ENCODE measurements at places on chromosomes 11 and 22.

DNA sequence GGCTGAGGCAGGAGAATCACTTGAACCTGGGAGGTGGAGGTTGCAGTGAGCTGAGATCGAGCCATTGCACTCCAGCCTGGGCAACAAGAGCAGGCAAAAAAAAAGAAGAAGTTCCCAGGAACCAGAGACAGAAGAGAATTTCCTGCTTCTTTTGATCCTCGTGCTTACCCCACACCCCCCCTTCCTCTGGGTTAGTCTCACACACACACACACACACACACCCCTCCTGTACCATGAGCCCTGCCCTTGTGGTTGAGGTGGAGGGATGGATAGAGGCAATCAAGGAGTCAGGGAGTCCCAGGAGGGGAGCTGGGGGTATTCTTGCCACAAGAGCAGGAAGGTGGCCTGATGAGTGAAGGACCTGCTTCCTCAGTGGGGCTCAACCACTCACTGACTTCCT, 4.1 kb upstream of the UBE2L6 start:
- DNase-seq = no peak

- DNase-seq = peak; percentile 73
Observed at GRCh38 chr22:36160499-36160942, at the start of gene APOL3. APOL3 (minus strand) TSS chr22:36160755; CDS start chr22:36149055, 11,700 bp downstream.

GRCh38 chr11:31875866-31876560, 64.9 kb upstream of the PAX6 start:
- DNase-seq = no peak

DNA sequence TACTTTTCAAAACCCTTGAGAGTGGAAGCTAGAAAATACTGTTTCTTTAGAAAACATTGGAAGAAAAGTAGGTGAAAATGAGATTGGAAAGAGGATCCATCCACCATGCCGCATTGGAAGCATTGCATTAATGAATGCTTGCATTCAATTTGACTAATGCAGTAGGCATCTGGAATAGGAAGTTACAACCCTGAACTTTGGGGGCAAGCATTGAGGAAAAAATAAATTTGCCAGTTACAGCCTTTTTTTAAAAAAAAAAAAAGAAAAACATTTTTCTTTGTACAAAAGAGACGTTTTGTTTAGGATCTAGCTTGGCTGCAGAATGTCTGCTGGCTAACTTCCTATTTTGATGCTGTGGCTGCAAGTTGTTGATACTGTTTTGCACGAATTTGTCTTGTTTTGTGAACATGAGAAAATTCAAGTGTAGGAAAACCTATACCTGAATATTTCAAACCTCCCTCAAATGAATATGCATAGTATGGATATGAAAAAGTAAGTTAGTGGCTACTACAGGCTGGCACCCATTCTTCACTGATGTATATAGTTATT, 28.1 kb downstream of the RTN3 start:
- DNase-seq = no peak

DNA sequence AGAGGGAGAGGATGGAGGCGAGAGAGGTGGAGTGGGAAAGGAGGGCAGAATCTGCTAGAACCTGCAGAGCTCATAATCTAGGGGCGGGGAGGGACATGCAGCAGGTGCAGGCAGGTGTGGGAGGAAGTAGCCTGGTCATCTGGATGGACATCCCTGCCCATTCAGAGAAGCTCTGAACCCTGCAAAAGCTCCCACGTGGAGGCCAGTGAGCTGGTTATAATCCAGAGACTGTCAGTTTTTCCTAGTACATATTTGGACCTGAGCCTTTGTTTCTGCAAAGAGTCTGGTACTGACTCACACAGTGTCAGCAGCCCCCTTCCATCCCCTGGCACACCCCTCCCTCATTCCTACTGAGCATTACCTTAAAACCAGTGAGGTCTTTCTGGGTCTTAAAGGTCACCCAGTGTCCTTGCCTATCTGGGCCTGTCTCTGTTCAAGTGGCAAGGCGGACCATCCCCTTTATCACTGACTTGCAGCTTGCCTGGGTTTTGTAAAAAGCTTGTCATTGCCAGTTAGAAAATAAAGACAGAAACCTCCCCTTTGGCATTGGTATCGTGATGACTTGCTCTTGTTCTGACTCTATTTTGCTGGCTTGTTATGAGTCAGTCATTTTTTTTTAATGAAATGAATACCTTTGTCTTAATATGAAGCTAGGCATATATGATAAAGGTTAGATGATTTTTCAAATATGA, 26.1 kb downstream of the PTPRJ start:
- peak; percentile 79 for DNase-seq

- DNase-seq = no peak
Observed at GRCh38 chr22:27961182-27961581, 42.1 kb upstream of the PITPNB start.

DNA sequence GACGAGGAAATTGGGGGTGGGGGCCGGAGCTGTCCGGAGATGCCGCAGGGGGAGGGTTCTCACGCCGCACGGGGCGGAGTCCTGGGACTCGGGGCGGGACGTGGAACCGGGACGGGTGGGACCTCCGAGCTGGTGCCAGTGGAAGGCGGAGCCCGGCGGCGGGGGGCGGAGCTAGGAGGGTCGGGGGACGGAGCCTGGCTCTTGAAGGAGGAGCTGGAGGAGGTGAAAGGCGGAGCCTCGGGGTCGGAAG, 271 bp downstream of the FKBP2 start:
- DNase-seq = peak; percentile 97

GRCh38 chr11:71255800-71256479, 3.6 kb upstream of the SHANK2 start:
- no peak for DNase-seq

DNA sequence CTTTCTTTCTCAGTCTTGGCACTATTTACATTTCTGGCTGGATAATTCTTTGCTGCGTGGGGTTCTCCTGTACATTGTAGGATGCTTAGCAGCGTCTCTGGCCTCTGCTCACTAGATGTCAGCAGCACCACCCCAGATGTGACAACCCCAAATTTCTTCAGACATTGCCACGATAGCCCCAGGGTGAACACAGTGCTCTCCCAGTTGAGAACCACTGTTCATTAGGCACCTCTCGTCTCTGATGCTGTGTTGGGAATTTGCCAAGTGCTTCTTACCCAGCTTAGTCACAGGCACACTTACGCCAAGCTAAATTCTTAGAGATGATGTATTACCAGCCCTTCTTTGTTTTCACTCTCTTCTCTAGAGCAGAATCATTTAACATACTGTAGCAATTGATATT, 9.4 kb downstream of the TRIM6 start:
- DNase-seq = peak; percentile 72

DNA sequence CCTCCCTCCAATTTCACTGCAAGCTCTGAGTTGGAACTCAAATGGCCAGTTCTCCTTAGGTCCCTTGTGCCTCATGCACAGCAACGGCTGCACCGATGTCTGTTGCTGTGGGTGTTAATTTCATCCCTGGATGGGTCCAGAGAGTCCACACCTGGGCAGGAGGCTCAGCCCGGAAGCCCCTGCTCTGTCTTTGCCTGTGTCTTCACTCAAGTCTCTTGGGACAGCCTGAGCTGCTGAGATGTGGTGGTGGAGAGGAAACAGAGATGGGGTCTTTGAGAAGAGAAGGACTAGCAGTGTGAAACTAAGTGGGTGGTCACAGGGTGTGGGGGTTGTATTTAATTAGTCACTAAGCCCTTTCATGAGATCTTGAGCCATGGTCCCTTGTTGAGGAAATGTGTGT, 109.3 kb downstream of the NECTIN1 start:
- no peak for DNase-seq

DNA sequence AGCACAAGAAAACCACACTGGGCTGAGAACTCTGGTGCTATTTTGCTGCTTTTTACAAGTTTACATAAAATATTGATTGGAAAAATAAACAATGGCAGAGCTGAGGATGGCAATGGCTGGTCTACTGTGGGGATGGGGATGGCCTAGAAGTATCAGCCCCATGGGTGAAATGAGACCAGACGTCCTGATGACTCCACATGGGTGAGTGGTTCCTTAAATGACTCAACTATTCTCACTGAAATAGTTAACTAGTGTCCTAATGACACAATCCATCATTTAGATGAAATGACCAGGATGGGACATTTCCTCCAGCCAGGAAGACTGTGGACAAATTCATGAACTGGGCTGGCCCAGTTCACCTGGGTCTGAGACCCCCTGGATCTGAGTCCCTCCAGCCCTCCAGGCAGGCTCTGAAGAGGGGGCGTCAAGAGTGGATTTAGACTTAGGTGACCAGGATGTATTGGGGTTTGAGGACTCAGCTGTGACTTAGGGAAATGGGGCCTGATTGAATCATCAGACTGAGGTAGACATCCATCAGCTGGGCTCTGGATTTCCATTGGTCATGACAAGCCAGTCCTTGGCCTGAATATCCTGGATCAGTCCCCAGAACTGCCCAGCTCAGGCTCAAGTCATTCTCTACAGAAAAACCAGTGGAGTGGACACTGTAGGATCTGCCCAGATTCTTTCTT, 98.2 kb upstream of the IGLL5 start:
- DNase-seq = no peak

DNA sequence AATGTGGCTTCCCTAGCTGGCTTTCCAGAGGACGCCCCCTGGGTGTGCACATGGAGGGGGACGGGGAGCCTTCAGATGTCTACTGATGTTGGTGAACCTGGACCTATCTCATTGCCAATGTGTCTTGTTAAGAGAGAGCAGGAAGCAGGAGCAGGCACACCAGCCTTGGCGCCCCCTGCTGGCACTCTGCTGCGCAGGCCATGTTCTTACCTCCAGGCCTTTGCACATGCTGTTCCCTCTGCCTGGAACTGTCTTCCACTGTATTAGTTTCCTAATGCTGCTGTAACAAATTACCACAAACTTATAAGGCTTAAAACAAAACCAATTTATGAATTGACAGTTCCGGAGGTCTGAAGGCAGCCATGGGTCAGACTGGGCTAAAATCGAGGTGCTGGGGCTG, 23.6 kb upstream of the MN1 start:
- DNase-seq = no peak

GRCh38 chr11:10118865-10119264, 175.2 kb downstream of the SBF2 start:
- DNase-seq = no peak

GRCh38 chr11:2392241-2392959, 8.2 kb upstream of the TSSC4 start:
- no peak for DNase-seq

DNA sequence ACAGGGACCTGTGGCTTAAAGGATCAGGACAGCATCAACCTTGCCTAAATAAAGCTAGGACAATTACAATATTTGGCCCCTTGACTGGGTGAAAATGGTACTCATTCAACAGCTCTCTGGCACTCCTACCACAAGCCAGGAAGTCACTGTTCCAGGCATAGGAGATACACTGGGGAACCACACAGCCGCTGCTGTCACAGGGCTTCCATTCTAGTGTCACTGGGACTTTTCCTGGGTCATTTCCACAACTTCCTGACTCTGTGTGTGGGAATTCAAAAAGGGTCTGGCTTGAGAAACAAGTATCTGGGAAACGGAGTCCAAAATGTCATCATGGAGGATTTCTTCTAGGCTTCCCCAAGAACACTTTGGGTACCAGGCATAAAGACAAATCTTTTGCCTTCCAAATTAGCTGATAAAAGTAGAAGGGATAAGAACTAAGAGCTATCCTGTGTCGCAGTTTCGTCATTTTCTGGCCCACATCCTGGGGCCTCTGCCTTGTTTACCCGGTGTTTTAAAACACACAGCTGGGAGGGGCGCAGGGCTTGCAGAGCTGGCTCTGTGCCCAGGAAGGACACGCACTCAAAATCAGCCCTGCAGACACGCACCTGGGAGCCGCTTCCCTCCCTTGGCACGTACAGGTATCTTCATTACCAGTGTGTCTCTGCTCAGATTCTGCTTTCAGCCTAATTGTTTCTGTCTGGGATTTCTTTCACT, 38.0 kb downstream of the TMEM45B start:
- no peak for DNase-seq

GRCh38 chr11:5749836-5750235, 4.2 kb upstream of the OR52N4 start:
- DNase-seq = no peak

- DNase-seq = peak; percentile 78
Observed at GRCh38 chr11:75565221-75565814, 3.3 kb downstream of the SERPINH1 start.

GRCh38 chr11:123594188-123594901, 60.1 kb downstream of the SCN3B start:
- no peak for DNase-seq

- DNase-seq = no peak
Observed at GRCh38 chr11:13567551-13567950, 71.8 kb upstream of the PTH start.

GRCh38 chr11:19892387-19892786, 179.8 kb downstream of the NAV2 start:
- no peak for DNase-seq

DNA sequence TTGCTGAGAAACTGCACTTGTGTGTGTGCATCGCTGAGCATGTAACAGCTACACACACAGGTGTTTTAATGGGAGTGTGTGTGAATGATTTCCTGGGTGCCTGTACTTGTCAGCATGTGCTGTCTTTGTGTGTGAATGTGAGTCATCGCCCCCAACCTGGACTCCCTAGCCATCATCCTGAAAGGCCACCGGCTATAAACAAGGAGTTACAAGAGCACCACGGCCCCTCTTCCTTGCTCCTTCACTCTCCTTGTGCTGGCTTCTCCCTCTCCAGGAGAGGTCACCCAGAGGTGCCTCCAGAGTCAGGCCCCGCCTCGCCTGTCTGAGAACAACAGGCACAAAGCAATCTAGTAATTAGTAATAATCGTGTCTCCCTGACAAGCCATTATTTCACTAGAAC, 419.2 kb downstream of the BUD13 start:
- no peak for DNase-seq

GRCh38 chr11:76156971-76157427, 49.3 kb downstream of the WNT11 start:
- DNase-seq = no peak

DNA sequence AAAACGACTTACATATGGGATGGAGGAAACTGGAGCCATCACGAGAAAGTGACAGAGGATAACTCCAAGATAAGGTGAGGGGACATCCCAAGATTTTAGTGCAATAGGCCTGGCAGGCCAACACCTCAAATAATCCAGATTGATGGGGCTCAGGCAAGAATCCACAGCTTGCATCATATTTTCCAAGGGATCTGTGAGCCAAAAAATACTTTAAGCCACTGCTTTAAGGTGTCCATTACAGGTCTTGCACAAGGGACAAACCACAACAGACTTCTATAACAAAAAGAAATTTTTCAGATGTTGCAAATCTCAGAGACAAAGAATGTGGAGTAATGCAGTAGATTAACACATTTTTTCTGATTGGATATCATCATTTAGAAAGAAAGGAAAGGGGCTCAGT, 45.6 kb downstream of the DENND5A start:
- DNase-seq = peak; percentile 73

GRCh38 chr11:64362339-64362738, 3.4 kb downstream of the RPS6KA4 start:
- no peak for DNase-seq

GRCh38 chr11:133927690-133928627, 28.8 kb downstream of the IGSF9B start:
- DNase-seq = no peak

DNA sequence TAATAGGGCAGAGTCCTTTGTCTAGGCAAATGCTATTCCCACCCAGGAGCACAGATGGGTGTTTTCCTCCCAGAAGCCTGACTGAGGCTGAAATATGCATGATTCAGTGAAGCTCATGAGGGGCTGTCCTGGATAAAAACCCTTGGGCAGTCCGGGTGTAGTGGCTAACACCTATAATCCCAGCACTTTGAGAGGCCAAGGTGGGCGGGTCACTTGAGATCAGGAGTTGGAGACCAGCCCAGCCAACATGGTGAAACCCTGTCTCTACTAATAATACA, 48.6 kb upstream of the LMO2 start:
- DNase-seq = no peak

Measured in stromal cell of bone marrow (primary cell).